ENCODE measurements at places on chromosomes 6 and 20.

DNA sequence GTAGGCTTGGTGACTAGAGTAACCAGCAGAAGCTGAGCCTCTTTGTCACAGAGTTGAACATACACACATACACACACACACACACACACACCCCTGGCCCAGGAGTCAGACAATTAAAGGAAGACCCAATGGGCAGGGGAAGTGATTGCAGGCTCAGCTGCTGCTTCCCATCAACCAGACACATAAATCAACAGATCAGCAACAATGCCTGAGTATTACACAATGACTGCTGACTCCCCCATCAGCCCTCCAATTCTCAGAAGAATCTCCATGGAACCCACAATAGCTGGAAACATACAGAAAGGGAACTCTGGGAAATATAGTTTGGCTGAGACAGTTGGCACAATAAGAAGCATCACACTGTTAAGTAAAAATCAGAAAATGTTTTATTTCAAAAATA, 270.4 kb upstream of the PLCB4 start:
- no peak for DNase-seq

GRCh38 chr20:24761220-24762065, 187.6 kb upstream of the CST7 start:
- no peak for DNase-seq

DNA sequence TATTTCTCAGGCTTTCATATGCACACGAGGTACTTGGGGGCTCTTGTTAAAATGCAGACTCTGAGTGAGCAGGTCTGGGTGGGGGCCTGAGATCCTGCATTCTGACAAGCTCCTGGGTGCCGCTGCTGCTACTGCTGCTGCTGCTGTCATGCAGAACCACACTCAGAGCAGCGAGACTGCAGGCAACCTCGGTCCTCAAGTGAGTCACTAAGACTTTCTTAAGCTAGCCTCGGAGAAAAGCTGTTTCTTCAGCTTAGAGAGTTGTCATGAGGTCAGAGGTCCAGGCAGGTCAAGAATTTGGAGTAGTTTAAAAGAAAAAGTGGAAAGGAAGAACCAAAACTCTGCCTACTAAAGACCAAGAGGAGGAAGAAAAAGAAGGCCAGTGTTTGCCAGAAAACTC, 92.9 kb downstream of the SPTLC3 start:
- no peak for DNase-seq

DNA sequence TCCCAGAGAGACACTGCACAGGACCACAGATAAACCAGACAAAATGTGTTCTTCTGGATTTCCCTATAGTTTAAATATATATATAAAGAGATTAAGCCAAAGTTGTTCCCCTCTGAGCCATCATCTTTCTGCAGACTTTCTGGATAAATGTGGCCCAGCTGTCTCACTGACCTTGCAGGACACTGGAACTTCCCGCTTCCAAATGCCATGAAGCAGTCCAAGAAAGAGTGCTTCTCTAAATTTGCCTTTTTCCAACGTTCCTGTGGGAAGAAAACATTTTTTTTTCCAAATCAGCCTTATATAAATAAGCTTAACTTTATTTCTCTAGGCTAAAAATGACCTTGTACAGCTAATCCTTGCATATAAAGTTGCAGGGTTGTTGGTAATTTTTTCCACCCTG, 65.7 kb downstream of the CYP39A1 start:
- no peak for DNase-seq

- DNase-seq: no peak
Observed at GRCh38 chr20:18403269-18403668, 63.6 kb downstream of the DZANK1 start.

GRCh38 chr20:57774111-57774880, 64.5 kb upstream of the PMEPA1 start:
- DNase-seq: no peak

DNA sequence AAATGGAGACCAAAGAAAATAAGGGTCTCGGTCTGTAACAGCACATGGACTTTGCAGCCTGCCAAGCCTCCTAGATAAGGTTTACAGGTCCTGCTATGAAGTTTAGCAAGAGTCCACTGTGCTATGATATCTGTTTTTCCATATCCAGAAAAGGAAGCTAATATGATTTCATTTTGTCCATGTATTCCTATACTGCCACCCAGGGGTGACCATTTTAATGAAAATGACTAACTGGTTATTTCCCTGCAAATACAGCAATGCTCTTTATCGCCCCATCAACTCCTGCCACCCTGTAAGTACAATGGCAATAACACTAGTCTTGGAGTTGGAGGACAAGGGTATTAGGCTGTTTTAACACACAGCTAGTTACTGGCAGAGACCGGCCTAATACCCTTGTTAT, 115.2 kb upstream of the GLP1R start:
- no peak for DNase-seq

DNA sequence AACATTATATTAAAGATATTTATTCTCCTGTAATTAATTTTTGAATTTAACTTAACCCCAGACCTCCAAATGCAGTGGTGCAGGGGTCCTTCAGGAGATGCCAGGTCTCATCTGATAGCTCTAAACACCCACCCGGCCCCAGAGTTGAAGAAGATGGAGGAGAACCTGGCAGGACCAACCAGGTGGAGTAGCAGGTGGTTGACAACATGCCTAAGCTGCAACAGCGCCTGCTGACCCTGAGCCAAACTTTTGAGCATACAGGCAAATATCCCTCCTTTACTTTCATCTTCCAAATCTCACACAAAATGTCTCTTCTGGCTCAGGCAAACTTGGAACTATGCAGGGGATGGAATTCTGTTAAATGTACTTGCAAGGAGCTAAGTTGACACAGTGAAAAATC, 145.3 kb upstream of the TCF21 start:
- no peak for DNase-seq

DNA sequence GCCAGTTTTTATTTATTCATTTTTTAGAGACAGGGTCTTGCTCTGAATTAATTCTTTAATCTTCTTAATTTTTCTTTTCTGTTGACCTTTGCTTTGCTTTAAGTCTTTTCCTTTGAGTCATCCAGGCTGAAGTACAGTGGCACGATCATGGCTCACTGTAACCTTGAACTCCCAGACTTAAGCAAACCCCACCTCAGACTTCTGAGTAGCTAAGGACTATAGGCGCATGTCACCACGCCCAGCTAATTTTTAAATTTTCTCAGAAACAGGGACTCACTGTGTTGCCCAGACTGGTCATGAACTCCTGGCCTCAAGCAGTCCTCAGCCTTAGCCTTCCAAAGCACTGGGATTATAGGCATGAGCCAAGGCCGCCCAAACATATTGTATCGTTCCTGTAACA, 71.3 kb upstream of the GNRH2 start:
- no peak for DNase-seq
